ENCODE measurements at places on chromosomes 1 and 21.

- DNase-seq: no peak
Measured at GRCh38 chr1:182669266-182669665, 15.1 kb downstream of the RGS8 start.

- no peak for DNase-seq
Measured at GRCh38 chr1:62691062-62691844, 3.1 kb upstream of the DOCK7 start.

GRCh38 chr1:51506537-51506936 is 12.5 kb downstream of the EPS15 start:
- no peak for DNase-seq

- no peak for DNase-seq
Measured at GRCh38 chr1:7371926-7372325, 399.2 kb upstream of the VAMP3 start.

GRCh38 chr21:26892151-26892550 is 46.9 kb upstream of the ADAMTS1 start:
- DNase-seq: no peak

DNA sequence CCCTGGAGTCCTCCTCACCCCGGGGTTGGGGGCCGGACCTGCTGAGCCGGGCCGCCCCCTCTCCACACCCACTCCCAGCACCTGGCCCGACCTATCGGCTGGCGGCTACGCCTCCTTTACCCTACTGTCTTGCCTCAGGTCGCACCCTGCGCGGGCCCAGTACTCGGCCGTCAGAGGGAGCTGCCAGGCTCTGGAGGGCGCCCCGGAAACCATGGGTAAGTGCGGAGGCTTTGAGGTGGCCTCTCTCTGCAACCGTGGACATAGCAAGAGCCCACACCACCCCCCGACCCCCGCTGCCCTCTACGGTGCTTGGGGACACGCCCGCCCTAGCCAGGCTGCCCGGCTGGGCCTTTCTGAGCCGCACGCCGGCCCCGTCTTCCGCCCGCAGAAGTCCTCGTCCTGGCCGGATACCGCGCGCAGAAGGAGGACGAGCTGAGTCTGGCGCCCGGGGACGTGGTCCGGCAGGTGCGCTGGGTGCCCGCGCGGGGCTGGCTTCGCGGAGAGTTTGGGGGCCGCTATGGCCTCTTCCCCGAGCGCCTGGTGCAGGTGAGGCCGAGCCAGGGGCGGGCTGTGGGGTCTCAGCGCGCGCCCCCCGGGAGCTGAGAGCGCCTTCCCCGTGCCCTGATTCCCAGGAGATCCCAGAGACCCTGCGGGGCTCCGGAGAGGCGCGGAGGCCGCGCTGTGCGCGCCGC is at the start of gene SH3D21:
TSS of gene SH3D21 (plus strand) at position 159 of the 692 bp plus-strand sequence. CDS start at position 212, 53 bp downstream.
- DNase-seq: peak; percentile 46

DNA sequence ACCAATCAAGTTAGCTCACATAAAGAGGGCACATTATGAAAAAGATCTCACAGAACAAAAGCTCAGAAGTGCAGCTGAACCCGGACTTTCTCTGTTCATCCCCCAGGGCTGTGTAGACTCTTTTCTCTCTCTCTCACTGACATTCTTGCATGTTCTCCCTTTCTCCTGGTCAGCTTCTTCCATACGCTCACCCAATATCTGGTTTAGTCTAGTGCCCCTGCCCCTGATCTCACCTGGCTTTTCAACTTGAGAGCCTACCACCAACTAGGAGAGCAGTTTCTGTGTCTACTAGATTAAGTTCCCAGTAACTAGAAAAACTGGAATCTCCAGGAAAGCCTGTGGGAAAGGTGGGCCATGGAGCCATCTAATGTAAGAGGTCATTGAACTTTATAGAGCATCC is 126.9 kb upstream of the GRIK3 start:
- no peak for DNase-seq

GRCh38 chr21:35727830-35728229 is 332.5 kb downstream of the SETD4 start:
- no peak for DNase-seq

GRCh38 chr1:160342526-160342925 is 524 bp downstream of the COPA start:
- no peak for DNase-seq

GRCh38 chr1:227885648-227886502 is 61.9 kb downstream of the WNT9A start:
- DNase-seq: peak; percentile 16

GRCh38 chr1:90386899-90387720 is 330.0 kb downstream of the BARHL2 start:
- DNase-seq: no peak

DNA sequence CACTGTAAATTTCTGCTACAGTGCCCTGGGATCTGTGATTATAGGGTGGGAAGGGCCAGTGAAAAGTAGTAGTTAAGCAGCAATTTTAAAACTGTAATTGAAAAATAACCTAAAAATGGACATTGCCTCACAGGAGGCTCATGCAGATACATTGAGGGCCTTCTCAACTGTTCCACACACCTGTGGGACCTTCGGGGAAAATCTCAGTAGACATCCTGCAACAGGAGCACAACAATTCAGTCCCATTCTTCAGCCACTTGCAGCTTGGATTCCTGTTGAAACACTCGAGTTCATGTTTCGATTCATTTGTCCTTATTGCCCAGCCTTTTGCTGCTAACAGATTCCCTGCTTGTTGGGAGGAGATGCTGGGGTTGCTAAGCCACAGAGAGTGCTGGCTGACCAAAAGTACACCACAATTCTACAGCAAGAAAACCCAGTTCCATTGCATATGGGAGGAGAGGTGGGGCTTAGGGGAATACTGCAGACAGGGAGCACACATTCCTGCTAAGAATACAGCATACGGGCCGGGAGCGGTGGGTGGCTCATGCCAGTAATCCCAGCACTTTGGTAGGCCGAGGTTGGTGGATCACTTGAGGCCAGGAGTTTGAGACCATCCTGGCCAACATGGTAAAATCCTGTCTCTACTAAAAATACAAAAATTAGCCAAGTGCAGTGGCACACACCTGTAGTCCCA is 4.5 kb downstream of the TMCC2 start:
- DNase-seq: no peak

DNA sequence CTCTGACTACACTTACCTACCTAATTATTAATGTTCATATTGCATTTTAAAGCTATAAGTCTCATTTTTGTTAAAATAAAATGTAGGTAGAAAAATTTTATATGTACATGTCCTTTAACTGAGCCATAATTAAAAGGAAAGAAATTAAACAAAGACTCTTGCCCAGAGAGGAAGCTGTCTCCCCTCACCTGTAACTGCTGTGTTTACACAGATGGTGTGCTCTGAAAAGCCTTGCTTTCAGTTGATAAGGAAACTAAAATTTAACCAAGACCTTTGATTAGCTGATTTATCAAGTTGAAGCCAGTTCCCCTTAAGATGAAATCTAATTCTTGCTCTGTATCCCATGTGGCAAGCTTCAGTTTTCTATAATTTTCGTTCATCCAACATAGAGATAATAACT is 213.5 kb downstream of the LYPLAL1 start:
- DNase-seq: no peak

- no peak for DNase-seq
Measured at GRCh38 chr21:31860851-31861250, 12.0 kb upstream of the HUNK start.

- DNase-seq: peak; percentile 24
Measured at GRCh38 chr1:145846201-145846612, 777 bp downstream of the NUDT17 start.

GRCh38 chr1:66840929-66841328 is 39.9 kb upstream of the INSL5 start:
- no peak for DNase-seq

DNA sequence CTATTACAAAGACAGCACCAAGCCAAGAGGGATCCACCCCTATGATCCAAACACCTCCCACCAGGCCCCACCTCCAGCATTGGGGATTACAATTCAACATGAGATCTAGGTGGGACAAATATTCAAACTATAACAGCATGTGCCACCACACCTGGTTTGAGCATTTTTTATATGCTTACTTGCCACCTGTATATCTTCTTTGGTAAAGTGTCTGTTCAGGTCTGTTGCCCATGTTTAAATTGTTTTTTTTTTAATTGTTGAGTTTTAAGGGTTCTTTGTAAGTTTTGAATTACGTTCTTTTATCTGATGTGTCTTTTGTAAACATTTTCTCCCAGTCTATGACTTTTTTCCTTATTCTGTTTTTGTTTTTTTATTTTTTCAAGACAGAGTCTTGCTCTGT is 83.4 kb downstream of the LRIG2 start:
- no peak for DNase-seq

DNA sequence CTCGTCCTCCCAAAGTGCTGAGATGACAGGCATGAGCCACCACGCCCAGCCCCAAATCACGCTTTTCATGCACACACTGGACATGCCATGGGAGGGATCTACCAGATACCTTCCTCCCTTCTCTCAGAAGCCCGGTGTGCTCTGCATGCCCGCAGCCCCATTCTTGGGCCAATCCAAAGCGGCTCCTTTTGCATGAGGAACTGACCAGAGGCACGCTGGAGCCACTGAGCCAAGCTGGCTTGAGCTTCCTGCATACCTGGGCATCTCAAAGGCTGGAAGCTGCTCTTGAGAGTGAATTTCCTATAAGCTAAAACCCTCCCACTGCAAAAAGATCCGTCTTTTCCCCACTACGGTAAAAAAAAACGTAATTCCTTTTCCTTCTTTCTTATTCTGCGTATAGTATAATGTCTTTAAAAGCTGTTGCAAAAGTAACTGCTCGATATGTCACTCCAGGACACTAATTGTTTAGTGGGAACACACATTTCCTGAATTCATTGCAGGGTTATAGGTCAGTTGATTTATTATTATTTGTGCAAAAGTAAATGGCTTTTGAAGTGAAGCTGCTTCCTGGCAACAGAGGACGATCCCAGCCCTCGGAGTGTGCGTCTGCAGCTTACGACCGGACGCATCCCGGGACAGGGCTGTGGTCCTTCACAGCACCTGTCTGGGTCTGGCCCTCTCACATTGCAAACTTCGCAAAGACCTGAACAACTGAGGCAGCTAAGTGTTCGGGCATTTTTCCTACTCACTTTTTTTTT is 61.8 kb upstream of the ETS2 start:
- no peak for DNase-seq

DNA sequence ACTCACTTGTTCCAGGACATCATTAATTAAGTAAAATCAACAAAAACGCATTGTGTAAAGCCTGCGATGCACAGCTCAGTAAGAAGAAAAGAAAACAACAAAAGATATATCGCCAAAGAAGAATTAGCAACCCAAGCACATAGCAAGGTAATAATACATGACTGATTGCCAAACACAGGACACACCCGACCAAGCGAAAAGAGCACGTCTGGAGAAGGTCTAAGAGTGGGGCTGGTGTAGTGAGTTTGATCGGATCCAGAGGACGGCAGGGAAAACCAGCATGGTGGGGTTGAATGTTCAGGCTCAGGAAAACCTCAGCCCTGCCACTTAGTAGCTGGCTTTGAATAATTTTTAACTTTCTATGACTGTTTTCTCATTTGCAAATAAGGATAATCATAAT is 69.8 kb downstream of the JAK1 start:
- DNase-seq: no peak
